ENCODE measurements at places on chromosomes 11 and 22.

- DNase-seq: no peak
These were observed 1.6 kb downstream of the CBX7 start for GRCh38 chr22:39150848-39151215.

DNA sequence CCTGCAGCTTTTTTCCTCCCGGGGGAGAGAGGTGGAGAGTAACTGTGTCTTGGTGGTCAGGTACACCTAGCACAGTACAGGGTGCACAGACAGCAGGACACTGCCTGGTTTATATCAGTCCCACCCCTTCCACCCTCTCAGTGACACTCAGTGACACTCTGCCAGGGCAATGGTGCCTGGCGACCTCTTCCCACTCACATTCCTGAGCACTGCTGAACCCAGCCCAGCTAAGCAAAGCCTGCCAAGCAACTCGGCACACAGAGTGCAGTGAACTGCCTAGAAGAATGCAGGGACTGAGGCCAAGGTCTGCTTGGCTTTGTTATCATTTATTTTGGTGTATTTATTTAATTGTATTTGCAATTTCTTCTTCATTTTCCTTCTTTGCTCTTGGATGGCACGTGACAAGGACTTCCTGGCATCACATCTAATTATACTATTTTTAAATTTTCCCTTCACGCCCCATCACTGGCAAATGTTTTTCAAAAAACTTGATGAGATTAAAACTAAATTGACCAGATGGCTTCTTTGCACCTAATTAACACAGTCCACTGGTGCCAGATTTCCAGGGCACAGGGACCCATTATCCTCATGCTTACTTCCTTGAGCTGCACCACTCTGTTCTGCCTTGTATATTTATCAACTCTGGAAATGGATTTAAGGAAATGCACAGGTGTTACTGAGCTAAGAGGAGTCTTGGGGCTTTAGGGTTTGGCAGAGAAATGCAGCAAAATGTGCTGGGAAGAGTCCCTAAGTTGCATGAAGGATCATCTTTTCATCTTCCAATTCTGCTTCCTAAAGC, 205.6 kb downstream of the ADAMTS15 start:
- peak; percentile 91 for DNase-seq

DNA sequence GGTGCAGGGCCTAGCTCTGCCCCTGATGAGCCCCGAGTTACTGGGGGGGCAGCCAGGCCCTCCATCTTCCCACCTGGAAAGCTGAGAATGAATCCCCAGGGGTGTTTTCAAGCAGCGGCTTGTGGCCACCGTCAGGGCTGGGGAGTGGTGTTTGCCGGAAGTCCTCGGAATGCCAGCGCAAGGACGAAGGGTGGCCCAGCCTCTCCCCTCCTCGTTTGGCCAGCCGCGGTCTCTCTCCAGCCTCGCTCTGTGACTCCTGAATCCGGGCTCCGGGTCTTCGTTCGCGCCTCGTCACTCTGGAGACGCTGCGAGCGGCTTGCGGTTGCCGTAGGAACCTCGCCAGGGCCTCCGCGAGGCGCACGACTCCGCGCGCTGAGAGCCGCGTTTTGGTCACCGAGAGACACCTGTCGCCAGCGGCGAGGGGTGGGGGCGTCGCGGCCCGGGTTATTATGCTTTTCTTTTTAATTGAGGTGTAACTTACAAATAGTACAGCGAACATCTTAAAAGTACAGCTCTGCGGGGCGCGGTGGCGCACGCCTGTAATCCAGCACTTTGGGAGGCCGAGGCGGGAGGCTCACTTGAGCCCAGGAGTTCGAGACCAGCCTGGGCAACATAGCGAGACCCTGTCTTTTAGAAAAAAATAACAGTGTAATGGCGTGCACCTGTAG, 6.3 kb upstream of the KDELR3 start:
- DNase-seq: peak; percentile 80

DNA sequence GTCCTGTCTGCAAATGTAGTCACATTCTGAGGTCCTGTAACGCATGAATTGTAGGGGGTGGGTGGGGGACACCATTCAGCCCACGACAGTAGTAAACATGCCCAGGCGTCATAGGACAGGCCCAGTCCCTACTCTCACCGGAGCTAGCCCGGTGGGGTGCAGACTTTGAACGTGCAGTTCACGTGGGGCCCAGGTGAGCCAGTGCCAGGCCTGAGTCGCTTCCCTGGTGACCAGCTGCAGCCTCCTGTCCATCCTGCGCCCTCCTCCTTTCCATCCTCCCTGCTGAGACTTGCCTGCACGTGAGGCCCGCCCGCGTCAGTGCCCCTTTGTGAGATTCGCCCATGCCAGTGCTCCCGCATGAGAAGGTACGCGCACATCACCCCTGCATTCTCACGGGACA, 116.8 kb downstream of the WNT7B start:
- DNase-seq: peak; percentile 49

DNA sequence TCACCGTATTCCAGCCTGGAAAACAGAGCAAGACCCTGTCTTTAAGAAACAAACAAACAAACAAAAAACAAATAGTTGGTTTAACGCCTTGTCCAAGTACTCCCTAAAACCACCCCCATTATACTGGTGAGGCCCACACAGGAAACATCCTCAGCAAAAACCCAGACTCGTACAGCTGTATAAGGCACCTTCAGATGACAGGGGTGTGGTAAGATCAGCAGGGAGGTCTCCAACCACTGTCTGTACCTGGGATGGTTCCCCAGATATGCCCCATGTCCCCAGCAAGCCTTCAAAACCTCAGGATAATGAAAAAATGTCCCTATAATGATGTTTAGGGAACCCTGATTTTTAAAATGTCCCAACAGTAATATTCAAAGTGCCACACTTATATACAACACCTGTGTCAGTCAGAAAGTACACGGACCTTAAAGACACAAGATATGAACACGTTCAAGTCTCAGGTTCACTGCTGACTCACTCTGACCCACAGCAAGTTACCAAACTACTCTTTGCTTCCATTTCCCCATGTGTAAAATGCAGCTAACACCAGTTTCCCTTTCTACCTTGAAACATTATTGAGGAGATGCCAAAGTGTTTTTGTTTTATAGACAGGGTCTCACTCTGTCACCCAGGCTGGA, 9.3 kb downstream of the SF3A1 start:
- no peak for DNase-seq

DNA sequence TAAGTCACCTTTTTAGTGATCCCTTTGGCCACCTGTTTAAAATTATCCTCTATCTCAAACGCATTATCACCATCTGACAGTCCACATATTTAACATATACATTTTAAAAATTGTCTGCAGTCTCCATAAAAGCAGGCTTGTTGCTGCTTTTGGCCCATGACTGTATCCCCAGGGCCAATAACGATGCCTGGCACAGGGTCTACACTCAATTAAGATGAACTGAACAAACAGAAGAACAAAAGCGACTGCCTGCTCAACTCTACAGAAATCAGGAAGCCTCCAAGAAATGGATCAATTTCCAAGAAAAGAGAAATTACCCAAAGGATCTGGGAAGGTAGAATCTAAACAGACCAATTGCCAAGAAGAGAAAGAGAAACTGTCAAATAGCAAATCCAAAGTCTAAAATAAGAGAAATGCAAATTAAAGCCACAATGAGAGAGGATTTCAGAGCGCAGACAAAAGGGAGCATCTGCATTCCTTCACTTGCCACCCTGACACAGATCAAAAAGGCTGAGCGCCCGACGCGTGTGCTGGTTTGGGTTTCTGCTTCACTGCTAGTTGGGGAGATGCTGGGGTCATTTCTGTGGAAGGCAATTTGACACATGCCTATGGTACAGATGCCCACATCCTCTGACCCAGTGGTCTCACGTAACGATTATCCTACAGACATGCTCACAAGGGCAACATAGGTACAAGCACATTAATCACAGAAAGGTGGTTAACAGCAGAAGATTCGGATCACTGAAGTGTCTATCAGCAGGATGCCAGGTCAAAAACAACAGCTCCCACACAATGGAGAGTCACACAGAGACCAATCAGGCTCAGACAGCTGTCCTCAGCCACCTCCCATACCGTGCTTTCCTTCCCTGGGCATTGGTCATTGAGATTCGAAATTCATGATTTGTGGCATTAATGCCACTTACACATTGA, 55.9 kb downstream of the SHISAL1 start:
- DNase-seq: peak; percentile 16

GRCh38 chr11:25910086-25910485, 421.8 kb upstream of the ANO3 start:
- no peak for DNase-seq

GRCh38 chr22:49432211-49432896, 395.3 kb downstream of the BRD1 start:
- no peak for DNase-seq

- DNase-seq: no peak
These were observed 387.7 kb downstream of the NXPE2 start for GRCh38 chr11:115065830-115066664.

DNA sequence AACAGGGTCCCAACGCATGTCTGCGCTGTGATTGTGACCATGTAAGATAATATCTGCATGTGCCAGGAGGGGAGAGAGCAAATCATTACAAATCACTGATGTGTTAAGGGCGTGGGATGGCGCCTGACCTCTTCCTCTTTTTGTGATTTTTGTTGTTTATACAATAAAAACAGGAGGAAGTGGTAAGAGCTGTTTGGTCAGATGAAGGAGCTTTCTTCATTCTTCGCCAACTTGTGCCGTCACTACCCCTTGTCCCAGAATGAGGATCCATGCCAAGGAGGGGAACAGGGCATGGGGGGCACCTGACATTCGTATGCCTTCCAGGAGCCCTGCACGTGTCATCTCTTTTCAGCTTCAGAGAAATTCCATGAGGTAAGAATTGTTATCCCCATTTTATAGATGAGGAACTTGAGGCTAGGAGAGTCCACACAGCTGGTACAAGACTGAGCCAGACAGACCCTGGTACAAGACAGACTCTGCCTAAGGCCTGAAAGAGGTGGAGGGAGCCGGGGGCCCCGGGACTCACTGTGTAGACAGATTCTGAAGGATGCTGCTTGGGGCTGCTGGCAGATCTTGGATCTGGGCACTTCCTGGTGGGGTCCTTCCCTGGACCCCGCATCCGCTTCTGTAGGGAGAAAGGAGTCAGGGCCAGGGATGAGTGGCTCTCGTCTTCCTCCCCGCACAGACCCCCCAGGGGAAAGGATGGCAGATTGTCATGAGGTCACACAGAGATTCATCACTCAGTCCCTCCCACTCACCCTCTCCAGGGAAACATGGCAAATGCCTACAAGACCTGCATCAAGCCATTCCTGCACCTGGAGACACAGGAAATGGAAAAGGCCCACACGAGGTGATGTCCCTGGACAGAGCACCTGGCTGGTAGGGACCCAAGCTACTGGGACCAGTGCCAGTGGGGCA, 34.6 kb downstream of the NFAM1 start:
- DNase-seq: no peak

DNA sequence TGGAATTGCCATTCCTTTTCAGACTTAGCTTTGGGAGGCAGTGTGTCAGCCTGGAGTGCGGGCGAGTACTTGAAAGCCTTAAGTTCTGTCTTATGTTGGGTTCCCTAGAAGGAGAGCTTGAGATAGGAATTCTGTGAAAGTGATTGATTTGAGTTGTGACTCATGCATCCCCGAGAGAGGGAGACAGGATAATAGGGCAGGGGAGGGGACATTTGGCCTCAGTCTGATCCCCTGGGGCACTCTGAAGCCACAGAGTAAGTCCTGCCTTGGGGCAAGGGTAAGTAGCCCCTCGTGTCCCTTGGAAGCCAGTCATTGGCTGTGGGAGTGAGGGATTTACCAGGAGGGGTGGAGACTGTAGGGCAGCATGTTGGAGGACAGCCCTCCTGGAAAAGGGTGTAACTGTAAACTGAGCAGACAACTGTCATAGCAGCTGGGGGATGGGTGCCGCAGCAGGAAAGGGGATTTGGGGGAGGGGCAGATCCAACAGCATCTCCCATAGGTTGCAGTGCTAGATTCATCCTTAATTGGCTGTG, 44.0 kb downstream of the KIAA1671 start:
- DNase-seq: no peak

DNA sequence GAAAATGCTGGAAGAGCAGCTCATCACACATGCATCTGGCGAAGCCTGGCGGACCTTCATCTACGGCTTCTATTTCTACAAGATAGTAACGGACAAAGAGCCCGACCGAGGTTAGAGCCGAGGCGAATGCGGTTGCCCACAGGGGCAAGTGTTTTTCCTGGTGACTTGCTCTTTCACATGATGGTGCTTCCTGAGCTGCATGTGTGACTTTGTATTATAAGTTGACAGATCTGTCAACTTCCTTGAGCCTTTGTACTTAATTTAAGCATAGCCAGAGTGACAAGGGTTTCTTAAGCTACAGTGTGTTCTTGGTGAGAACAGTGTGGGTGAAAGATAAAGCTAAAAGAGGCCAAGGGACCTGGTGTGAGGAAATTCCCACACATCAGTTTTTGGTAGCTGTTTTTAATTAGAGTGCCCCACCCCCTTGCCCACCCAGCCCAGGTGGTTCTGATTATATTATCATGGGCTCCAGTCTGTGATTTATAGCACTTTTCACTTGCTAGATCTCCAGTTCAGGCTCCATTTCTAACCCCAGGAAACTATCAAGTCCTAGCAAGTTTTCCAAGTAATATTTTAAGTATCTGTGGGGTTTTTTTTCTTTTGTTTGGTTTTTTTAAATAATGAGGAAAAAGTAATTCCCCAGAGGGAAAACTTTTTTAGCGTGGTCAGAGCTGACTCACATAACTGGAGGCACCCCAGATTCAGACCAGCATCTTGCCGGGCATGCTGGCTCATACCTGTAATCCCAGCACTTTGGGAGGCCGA, 68.0 kb upstream of the YWHAH start:
- DNase-seq: no peak

DNA sequence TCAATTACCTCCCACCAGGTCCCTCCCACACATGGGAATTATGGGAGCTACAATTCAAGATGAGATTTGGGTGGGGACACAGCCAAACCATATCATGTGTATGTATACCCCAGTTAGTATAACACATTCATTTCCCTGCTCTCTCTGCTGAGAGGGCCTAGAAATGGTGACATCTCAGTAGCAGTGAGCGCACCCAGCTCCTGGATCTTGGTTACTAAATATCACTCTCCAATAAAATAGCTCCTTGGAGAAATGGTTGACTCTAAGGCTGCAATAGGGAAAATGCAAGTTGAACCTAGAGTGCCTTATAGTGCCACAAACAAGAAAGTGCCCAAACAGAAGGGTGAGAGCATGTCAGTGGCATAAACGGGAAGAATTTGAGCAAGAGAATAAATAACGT, 59.6 kb downstream of the ARHGEF12 start:
- DNase-seq: no peak

All from suprapubic skin (tissue), 4 donors.